ENCODE measurements at places on chromosomes 3 and 15.
A peak's percentile ranks its signal among the peaks of the same experiment; 100 is the strongest.

DNA sequence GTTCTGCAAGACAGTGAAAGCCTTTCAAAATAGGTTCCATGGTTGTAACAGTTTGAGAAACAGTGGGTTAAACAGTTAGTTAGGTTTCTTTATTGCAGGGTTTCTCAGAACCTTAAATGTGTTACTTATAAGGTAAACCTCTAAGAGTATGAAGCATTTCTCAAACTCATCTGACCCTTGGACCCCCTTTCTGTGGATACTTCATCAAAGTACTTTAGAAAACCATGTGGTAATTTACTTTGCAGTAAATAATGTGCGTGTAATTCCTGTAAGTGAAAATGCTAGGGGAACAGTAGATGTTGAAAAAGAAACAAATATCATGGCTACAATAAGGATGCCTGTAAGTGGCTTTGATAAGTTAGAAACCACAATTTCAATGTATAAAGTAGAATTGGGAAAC lies 354.6 kb upstream of the RARB start:
- DNase-seq = no peak

DNA sequence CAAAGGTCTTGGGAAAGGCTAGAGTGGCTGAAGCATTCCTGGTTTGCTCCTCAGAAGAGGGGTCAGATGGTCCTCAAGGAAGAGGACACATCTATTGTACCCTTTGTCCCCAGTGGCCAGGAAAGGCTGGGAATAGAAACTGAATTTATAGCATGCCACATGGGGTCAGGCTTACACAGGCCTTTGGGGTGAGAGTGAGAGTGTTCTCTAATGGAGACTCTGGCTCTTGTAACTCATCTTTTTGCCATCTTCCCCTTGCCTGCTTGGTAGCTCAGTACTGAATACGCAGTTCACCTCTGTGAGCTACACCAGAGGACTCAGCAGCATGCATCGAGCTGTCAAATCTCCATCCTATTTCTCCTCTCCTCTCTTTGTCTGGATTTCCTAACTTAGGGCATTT lies 87.5 kb downstream of the ATP2B2 start:
- peak; percentile 40 for DNase-seq

DNA sequence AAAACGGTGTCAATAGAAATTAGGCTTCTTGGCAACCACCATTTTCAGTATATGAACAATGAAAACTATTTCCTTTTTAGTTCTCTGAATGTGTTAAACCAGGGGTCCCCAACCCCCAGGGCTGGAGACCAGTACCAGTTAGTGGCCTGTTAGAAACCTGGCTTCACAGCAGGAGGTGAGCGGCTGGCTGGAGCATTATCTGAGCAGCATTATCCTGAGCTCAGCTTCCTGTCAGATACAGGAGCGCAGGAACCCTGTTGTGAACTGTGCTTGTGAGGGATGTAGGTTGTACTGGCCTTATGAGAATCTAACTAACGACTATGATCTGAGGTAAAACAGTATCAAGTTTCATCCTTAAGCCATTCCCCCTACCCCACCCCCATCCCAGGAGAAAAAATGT lies 328.7 kb downstream of the ZBBX start:
- peak; percentile 40 for DNase-seq

DNA sequence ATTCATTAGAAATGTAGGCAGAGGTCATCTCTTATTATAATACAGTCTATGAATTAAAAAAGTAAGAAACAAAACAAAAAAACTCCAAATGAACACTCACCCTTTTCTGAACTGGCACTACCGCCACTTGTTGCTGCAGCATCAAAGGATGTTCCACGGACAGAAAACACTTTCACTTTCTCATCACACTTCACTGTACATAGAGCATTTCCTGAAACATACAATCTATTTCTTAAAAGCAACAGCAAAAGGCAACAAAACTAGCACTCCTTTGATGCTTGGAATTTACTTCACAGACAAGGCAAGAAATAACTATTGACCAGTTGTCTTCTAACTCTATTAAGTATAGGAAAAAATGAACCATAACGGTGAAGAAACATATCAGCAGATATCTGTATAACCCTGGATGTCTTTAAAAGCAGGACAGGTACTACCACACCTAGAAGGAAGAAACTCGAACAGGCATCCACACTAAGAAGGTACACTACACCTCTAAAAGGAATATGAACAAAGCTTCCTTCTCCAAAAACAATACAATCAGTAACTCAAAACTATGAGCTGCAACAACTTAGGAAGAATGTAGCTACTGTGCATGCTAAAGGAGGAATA lies 24.9 kb downstream of the ETFA start:
- no peak for DNase-seq

- DNase-seq = no peak
These were observed 171.0 kb upstream of the NANOGP8 start for GRCh38 chr15:35256141-35256540.

GRCh38 chr3:190973771-190974170 lies 111.3 kb upstream of the GMNC start:
- no peak for DNase-seq

DNA sequence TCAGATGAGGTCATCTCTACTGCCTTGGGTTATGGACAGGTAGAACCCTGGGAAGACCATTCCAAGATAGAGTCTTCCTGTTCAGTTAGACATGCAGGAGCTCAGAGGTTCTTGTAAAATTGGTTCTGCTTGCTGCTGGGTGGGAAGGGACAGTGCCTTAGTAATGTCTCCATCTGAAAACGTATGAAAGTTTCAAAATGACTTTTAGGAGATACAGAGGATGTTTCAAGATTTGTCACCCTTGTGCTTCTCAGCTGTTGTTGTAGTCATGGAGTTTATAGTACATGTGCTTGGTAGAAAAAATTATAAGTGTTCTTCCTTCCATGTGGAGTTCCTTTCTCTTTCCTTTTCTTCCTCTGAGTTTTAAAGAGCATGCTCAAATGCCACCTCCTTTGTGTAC lies 885.2 kb upstream of the CFAP20DC start:
- no peak for DNase-seq

DNA sequence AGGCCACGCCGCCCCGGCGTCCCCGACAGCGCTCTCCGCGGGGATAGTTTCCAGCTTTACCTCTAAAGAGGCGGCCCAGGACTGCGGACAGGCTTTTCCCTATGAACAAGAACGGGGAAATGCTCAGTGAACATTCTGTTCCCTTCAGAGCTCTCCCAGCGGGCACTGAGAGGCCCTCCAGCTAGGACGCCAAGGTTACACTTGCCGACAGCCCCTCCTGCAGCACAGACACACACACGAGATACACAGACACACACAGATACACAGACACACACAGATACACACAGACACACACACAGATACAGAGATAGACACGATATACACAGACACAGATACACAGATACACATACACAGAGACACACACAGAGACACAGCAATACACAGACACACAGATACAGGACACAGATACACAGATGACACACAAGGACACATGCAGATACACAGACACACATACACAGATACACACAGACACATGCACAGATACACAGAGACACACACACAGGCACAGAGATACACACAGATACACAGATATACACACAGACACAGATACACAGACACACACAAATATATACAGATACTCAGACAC lies 533 bp upstream of the OCA2 start:
- DNase-seq = no peak

- DNase-seq = no peak
These were observed 396.3 kb downstream of the IL5RA start for GRCh38 chr3:2713923-2714322.
